Heart right ventricle (tissue), 16 donors: ENCODE measurements at places on chromosomes 7 and 10. TPM values are rescaled to one million over a fixed set of nuclear protein-coding genes. Genes with fewer than 3 reads are reported as not detected.

TEX36 gene
- not detected for polyA plus RNA-seq

PLPP4 gene
- polyA plus RNA-seq: not detected

PAPOLB gene
- 0.01 TPM for polyA plus RNA-seq

PPP1R17 gene
- not detected for polyA plus RNA-seq

DNAJC12 gene
- 1.4 TPM for polyA plus RNA-seq

GTF2IRD2 gene
- 10.1 TPM for polyA plus RNA-seq

ICA1 gene
- polyA plus RNA-seq: 33.4 TPM

VENTX gene
- polyA plus RNA-seq: 1.3 TPM

SH3PXD2A gene
- 14.2 TPM for polyA plus RNA-seq

FBXL13 gene
- 0.12 TPM for polyA plus RNA-seq

NODAL gene
- polyA plus RNA-seq: 0.04 TPM

TEX47 gene
- polyA plus RNA-seq: not detected

ELAPOR2 gene
- 1.4 TPM for polyA plus RNA-seq

LHFPL3 gene
- not detected for polyA plus RNA-seq

TMEM72 gene
- not detected for polyA plus RNA-seq

CXCL12 gene
- polyA plus RNA-seq: 53.7 TPM

TLL2 gene
- polyA plus RNA-seq: 2.3 TPM

STARD3NL gene
- 11.9 TPM for polyA plus RNA-seq

GRB10 gene
- 22.5 TPM for polyA plus RNA-seq

SRI gene
- polyA plus RNA-seq: 76.2 TPM

GRID2IP gene
- polyA plus RNA-seq: 0.15 TPM

MYO3A gene
- polyA plus RNA-seq: not detected
